Forelimb muscle (tissue), 1 donor: ENCODE measurements at places on chromosomes 5 and 9. TPM values are rescaled to one million over a fixed set of nuclear protein-coding genes. Genes with fewer than 3 reads are reported as not detected.

GARIN3 gene
- not detected for polyA plus RNA-seq

GRCh38 chr5:150345716-150346115 lies 11.8 kb upstream of the TCOF1 start:
- DNase-seq: no peak

CAMK2A gene
- polyA plus RNA-seq: 96.2 TPM

DNA sequence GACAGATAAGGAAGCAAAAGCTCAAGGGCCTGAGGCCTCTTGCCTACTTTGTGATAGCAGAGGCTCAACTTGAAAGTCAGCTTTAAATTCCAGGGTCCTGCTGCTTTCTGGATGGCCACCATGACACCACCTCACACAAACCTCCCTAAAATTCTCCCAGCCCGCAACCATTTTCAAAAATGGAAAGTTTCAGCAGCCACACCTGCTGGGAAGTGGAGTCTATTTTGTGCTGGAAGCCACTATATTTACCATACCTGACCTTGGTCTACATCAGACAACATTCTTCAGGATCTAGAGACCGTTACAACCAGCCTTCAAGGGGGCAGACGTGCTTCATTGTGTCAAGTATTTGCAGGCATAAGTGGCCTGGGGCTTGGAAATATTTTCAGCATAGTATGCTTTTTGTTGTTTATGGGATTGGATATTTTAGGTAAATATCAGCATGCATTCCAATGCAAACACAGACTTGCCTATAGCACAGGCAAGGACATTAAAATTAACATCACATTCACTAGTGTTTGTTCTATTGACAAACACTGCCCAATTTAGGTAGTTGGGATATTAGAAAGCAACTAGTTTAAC lies 50.9 kb downstream of the BOD1 start:
- no peak for DNase-seq

DNA sequence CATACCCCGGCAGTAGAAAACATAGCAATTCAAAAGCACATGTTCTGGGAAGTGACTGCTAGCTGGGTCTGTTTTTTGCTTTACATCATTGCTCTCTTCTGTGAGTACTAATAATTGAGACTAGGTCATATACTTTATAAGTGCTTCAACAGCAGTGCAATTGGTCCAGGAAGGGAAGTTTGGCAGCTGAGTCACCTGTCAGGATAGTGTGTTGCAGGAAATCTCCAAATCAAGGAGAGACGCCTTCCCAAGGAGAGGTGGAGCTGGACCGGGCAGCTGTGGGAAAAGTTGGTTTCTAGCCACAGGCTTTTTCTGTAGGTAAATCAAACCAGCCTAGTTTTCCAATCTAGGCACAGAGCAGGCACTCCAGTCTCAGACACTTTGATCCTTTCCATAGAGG lies 330.1 kb downstream of the ENC1 start:
- no peak for DNase-seq

DNA sequence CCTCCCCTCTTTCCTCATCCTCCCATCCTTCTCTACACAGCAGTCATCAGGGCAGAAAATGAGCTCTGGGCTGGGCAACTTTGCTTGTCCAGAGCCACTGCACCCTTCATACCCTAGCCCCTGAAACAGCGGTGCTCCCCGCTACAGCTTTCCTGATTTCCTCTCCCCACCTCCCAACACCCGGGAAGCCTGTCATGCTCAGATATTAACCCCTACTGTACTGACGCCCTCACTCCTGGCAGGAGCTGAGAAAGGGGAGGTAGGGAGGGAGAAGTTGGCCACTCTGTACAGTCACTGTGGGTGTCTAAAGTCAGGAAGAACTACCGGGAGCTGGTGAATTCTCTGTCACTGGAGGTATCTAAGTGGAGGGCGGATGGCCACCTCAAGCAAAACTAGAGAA lies 782 bp downstream of the CAMK2A start:
- no peak for DNase-seq

- DNase-seq: no peak
These were observed 24.7 kb upstream of the TNFSF8 start for GRCh38 chr9:114954956-114955582.
